ENCODE measurements at places on chromosomes 2 and 18. TPM values are rescaled to one million over a fixed set of nuclear protein-coding genes. Genes with fewer than 3 reads are reported as not detected.

DNA sequence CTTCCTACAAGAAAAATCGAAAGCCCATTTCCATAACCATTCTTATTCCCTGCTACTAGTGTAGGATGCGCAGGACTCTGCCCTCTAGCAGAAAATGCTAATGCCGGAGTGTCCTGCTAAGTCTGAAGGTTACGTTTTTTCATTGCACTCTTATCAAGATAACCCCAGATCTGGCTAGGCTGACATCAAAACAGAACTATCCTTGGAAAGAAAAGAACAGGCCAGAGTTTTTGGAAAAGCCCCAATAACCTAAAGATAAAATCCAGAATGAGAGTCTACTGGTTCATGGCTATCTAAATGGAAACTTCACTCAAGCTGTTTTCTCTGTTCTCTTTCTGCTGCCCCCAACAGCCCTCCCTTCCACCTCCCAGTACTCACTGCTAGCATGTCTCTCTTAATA is 913 bp downstream of the RNF152 start:
- no peak for DNase-seq

GRCh38 chr2:99545066-99545465 is 55.2 kb upstream of the REV1 start:
- no peak for DNase-seq

The FBXO48 gene
- 0.20 TPM for total RNA-seq

- no peak for DNase-seq
Measured at GRCh38 chr2:153228904-153229303, 249.7 kb downstream of the RPRM start.

The PARD3B gene
- 10.9 TPM for total RNA-seq

- no peak for DNase-seq
Measured at GRCh38 chr2:12343141-12343540, 373.6 kb upstream of the TRIB2 start.

DNA sequence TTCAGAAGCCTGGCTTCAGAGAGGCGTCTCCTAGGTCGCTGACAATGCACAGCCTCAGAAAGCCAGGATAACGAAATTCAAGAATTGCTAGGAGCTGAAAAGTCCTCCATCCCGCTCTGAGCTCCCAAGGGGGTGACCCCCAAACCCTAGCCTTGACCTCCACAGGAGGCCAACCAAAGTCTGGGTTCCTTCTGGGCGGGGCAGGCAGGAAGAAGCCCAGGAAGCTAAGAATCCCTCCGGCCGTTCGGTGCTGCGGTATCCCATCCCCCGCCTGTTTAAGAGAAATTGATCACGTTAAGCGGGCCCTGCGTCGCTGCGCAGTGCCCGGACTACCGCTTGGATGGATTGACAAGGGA is 2.5 kb upstream of the OSR1 start:
- no peak for DNase-seq

GRCh38 chr2:223314811-223315210 is 262.8 kb downstream of the KCNE4 start:
- no peak for DNase-seq

GRCh38 chr2:197924483-197924882 is 120.1 kb downstream of the PLCL1 start:
- no peak for DNase-seq

The FOXD4L1 gene
- total RNA-seq = under 0.01 TPM

The PDE11A gene
- total RNA-seq = not detected

The RELCH gene
- 18.1 TPM for total RNA-seq

GRCh38 chr2:239548965-239549595 is 148.3 kb upstream of the HDAC4 start:
- no peak for DNase-seq

GRCh38 chr2:39649511-39649910 is 16.2 kb upstream of the TMEM178A start:
- no peak for DNase-seq

GRCh38 chr2:241895712-241896641 is 26.4 kb downstream of the RTP5 start:
- DNase-seq = peak; percentile 64

DNA sequence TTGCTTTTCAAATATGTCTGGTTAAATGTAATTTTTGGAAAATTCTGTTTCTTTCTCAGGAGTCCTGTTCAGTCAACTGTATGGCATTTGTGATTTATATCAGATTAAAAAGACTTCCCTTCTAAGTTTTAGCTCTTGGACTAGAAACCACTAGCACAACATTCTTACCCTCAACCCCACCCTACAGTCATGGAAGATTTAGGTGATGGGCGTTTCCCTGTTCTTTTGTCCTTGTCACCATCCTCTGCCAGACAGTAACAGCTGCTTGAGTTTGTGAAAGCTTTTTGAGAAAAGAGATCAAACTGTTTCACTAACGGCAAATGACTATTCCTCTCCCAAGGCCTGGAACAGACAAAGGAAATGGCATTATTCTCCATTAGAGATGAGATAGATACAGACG is 31.8 kb downstream of the SERPINB5 start:
- DNase-seq = no peak

The DCDC2C gene
- total RNA-seq = not detected

DNA sequence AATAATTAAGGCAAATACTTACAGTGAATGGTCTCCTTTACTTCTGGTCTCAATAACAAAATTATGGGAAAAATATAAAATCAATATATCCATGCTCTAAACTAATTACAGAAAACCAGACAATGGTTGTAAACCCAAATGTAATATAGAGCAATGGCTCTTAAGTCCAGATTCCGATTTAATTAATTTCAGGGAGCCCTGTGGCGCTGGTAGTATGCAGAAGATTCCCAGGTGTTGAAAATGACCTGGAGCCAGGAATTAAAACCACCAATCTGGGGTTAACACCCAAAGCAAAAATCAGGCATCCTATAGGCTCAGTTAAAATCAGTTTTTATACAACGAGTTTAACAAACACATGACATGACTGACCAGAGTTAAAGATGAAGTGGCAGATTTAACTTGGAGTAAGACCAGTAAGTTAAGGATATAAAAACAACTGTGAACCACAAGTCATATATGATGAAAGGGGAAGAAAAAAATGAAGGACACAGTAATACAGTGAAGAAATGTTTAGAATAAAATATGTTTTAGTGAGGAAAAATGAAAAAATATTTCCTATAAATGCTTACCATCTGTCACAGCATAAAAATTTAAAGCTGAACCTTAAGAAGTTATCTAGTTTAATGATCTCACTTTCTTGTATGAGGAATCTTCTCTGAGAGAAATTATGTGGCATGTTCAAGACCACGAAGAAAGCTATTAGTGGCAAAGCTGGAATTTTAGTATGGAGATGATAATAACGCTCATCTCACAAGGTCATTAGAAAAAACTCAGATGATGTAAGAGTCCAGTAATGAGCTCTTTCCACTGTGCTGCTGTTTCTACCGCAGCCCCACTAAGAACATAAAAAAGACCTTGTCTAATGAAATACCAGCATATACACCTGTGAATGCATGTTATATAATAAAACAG is 45.8 kb upstream of the FLACC1 start:
- no peak for DNase-seq

The CTAGE1 gene
- not detected for total RNA-seq

Measured in lung microvascular endothelial cell (primary cell).